A549 treated with CORT108297 at 1 μM for 4 hours (cell line): ENCODE measurements at places on chromosomes 3 and 15. TPM values are rescaled to one million over a fixed set of nuclear protein-coding genes. Genes with fewer than 3 reads are reported as not detected.

Gene MKRN2OS
- total RNA-seq, result not detected in 5 replicates

Gene DNAH12
- 0.03 to 0.15 TPM (median 0.13 TPM) in 5 replicates for total RNA-seq

Gene CTDSPL2
- 11.0 to 25.3 TPM (median 15.7 TPM) in 5 replicates for total RNA-seq

Gene OR4F15
- not detected in 5 replicates for total RNA-seq

Gene NCBP2
- 44.5 to 53.4 TPM (median 45.6 TPM) in 5 replicates for total RNA-seq

Gene GRIP2
- 1.1 to 2.2 TPM (median 1.9 TPM) in 5 replicates for total RNA-seq

Gene CNTN6
- total RNA-seq, result not detected in 5 replicates

Gene GP9
- not detected in 5 replicates for total RNA-seq

Gene C2CD4A
- 0.05 to 0.11 TPM (median 0.07 TPM) in 5 replicates for total RNA-seq

Gene MAP6D1
- 4.4 to 7.4 TPM (median 6.9 TPM) in 5 replicates for total RNA-seq

Gene NUDT16
- total RNA-seq, result 6.0 to 7.3 TPM (median 6.7 TPM) in 5 replicates

Gene PLOD2
- total RNA-seq, result 98.2 to 162 TPM (median 128 TPM) in 5 replicates

Gene UBA7
- total RNA-seq, result 0.38 to 0.74 TPM (median 0.64 TPM) in 5 replicates

Gene SNAPC5
- total RNA-seq, result 46.1 to 66.9 TPM (median 48.9 TPM) in 5 replicates

Gene ATP8B4
- 0.50 to 0.94 TPM (median 0.69 TPM) in 5 replicates for total RNA-seq

Gene BTD
- total RNA-seq, result 15.1 to 18.8 TPM (median 16.6 TPM) in 5 replicates

Gene STAB1
- total RNA-seq, result 0.03 to 0.05 TPM in 2 of 5 replicates, not detected in the others

Gene CSPG5
- total RNA-seq, result 0.68 to 1.4 TPM (median 0.98 TPM) in 5 replicates

Gene CD80
- not detected in 5 replicates for total RNA-seq

Gene ISLR2
- 0.14 to 0.37 TPM (median 0.15 TPM) in 5 replicates for total RNA-seq

Gene NANOGP8
- total RNA-seq, result not detected in 5 replicates

Gene SPINT1
- total RNA-seq, result 0.85 to 1.0 TPM (median 0.88 TPM) in 5 replicates

Gene UBA5
- 23.3 to 29.7 TPM (median 24.9 TPM) in 5 replicates for total RNA-seq

Gene HAUS2
- 18.0 to 20.9 TPM (median 18.7 TPM) in 5 replicates for total RNA-seq

Gene LYZL4
- total RNA-seq, result not detected in 5 replicates

Gene SLC27A2
- 29.9 to 35.5 TPM (median 32.4 TPM) in 5 replicates for total RNA-seq

Gene EFCC1
- total RNA-seq, result 0.03 TPM in 1 of 5 replicates, not detected in the others

Gene TP63
- total RNA-seq, result 0.35 to 0.57 TPM (median 0.37 TPM) in 5 replicates

Gene CCK
- total RNA-seq, result 1.2 to 1.9 TPM (median 1.3 TPM) in 5 replicates
